ENCODE measurements at places on chromosomes 7 and 10.
A peak's percentile ranks its signal among the peaks of the same experiment; 100 is the strongest.

DNA sequence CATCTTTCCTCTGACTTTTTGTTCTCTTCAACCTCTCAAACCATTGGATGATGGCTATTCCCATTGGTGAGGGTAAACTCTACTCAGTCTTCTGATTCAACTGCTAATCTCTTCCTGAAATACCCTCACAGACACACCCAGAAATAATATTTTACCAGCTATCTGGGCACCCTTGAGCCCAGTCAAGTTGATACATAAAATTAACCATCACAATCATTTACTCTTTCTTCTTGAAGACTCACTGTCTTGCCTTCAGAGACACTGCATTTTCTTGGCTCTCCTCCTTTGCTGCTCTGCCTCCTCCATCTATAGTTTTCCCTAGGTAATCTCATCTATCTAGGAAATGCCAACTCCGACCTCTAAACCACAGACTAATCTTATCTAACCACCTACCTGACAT is 12.6 kb upstream of the PRRT4 start:
- no peak for DNase-seq

DNA sequence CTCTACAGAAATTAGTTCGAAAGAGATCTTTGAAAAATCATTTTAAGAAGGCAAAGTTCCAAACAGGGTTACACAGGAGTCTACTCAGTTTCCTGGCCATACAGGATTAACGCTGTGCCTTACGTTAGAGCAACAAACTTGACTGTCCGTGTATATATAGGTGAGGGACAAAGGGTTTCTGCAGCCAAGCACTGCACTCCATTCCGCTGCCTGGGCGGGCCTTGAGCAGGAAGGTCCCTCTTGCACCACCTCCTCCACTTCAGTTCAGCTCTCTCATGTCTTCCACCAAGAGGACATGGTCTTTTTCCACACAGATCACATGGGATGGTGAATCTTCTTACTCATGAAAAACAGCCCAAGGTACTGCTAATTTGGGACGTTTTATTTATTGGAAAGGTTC is 43.2 kb downstream of the MCMBP start:
- no peak for DNase-seq

GRCh38 chr7:11726794-11727155 is 105.2 kb downstream of the THSD7A start:
- DNase-seq, result no peak

DNA sequence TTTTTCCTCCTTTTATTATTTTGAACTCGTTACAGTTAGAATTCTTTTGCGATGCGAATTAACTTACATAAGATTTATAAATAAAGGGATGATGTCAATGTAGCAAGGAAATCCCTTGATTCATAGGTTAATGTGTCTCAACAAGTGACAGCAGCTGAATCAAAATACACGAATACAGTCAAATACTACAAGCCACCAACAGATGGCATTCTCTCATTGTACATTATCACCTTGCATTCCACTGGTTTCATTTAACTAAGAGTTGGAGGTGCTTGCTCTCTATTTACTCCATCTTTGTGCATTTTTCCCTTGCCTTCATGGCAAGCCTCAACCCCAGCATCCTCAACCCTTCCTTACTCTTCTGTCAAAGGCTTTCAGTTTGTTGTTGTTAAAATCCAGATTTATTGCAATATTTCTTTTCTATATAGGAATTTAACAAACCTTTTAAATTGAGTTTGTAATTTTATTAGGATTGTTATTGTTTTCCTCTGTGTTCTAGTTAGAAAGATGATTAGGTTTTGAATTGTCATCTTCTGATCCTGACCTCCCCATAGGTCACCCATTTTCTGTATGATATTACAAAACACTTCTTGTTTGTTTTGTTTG is 78.3 kb downstream of the SLC25A40 start:
- DNase-seq, result no peak

DNA sequence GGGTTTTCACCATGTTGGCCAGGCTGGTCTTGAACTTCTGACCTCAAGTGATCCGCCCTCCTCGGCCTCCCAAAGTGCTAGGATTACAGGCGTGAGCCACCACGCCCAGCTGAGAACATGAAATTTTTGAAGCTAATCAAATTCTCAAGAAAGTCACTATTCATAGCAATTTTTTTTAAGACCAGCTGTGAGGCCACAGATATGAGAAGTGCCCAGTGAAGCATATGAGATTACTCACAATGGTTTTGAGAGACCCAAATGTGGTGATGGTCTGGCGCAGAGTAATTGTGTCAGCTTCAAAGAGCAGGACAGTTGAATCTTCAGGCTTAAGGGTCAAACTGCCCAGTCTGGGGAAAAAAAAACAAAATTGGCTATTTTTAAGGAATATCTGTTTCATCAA is 16.2 kb downstream of the NCOA4 start:
- no peak for DNase-seq

DNA sequence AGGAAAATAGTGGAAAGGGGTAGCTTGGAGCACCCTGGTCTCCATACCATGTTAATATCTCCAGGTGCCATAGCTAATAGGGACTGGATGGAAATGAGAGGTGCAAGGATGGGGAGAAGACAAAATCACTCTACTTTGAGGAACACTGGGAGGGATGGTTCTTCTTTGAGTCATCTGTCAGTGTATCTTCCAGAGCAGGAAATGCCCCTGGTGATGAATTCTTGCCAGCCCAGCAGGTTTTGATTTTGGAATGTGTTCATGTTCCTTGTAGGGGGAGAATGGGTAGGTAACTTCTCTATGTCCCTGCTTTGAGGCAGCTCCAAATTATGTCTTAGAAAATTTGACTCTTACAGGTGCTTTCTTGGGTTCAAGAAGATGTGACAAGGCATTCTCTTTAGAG is 177.0 kb upstream of the GLI3 start:
- no peak for DNase-seq

- no peak for DNase-seq
These were observed 316.7 kb downstream of the PTPRN2 start for GRCh38 chr7:158270856-158271413.

- no peak for DNase-seq
These were observed 287.6 kb downstream of the LRMDA start for GRCh38 chr10:75718991-75719390.

DNA sequence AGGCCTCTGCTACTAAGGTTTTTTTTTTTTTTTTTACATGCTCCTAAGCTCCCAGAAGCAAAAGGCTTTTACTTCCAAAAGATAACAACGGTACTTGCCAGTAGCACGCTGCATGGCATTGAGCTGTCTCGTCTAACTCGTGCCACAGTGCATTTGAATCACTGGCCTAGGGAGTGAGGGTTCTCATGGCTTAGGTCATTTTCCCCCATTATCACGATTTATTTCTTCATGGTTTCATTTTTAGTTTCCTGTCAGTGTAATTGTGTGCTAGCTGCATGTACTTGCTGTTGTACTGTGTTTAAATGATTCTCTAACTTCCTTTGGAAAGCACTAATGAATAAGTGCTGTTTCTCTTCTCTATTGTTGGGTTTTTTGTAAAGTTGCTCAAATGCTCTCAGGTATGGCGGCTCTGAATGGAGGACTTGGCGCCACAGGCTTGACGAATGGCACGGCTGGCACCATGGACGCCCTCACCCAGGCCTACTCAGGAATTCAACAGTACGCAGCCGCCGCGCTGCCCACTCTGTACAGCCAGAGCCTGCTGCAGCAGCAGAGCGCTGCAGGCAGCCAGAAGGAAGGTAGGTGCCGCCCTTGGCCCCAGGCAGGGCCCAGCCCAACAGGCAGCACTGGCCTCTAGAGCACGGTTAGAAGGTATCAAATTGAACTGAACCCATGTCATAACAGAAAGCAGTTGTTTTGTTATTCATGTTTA is 290.5 kb downstream of the USP6NL start:
- DNase-seq, result peak; percentile 30

DNA sequence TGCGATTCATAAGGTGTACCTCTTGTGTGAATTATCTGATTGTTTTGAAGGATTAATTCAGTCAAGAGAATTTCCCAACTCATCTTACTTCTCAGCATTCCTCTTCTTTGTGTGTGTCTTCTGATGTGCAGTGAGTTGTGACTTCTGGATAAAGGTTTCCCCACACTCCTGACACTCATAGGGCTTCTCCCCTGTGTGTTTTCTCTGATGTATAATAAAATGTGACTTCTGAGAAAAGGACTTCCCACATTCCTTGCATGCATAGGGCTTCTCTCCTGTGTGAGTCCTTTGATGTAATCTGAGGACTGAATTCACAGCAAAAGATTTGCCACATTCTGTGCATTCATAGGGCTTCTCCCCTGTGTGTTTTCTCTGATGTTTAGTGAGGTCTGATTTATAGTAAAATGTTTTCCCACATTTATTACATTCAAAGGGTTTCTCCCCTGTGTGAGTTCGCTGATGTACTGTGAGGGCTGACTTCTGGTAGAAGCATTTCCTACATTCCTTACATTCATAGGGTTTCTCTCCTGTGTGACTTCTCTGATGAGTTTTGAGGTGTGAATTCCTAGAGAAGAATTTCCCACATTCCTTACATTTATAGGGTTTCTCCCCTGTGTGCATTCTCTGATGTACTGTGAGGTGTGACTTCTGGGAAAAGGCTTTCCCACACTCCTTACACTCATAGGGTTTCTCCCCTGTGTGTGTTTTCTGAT is 24.2 kb downstream of the ZNF25 start:
- no peak for DNase-seq

DNA sequence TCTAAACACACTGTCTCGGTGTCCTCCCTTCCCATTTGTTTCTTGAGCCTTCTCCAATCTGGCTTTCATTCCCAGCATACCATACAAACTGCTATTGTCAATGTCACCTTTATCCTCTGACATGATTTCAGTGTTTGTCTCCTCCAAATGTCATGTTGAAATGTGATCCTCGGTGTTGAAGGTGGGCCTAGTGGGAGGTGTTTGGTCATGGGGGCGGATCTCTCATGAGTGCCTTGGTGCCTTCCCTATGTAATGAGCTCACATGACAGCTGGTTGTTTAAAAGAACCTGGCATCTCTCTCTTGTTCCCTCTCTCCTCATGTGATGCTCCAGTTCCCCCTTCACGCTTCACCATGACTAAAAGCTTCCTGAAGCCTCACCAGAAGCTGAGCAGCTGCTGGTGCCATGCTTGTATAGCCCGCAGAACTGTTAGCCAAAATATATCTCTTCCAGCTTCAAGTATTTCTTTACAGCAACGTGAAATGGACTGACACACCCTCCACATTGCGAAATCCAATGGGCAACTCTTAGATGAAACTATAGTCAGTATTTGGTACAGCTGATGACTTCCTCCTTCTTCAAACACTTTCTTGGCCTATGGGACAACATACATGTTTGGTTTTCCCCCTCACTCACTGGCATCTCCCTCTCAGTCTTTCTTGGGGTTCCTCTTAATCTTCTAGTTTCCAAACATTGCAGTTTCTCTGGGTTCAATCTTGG is 27.8 kb downstream of the RNLS start:
- DNase-seq, result no peak

GRCh38 chr7:154676422-154677073 is 326.4 kb downstream of the PAXIP1 start:
- DNase-seq, result no peak

GRCh38 chr10:78761311-78761781 is 307.4 kb upstream of the ZMIZ1 start:
- no peak for DNase-seq

- no peak for DNase-seq
These were observed 67.9 kb upstream of the ANKRD1 start for GRCh38 chr10:90988802-90989201.

DNA sequence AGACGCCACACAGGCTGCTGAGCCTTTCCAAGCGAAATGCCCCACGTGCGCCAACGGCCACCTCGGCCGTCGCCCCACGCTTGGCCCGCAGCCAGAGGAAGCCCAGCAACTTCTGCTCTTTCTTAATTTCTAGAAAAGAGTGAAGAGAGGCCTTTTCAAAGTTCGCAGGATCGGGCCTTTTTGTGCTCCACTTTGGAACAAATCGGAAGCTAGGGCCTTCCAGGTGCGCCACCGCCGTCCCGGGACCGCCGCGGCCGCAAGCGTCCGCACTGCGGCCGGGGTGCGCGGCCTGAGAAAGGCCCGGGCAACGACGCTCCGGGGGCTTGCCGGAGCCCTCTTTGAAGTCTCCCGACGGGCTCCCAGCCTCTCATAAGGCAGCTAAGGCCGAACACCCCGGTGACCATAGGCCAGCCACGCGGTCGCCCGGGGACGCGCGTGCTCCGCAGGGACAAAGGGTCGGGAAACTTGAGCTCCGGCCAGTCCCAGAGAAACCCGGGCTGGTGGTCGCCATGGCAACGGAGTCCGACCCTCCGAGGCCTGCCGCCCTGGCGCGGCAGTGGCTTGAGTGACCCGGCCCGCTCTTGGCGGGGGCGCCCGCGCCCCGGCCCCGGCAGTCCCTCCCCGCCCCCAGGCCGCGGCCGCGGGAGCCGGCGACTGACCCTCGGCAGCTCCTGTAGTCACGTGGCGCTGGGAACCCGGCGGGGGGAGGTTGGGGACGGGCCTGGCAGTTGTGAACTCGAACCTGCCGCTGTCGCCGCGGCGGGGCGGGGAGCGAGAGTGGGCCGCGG is at the start of gene REPIN1:
Gene REPIN1, plus strand, starts transcription at position 727 of the 788 bp plus-strand sequence. CDS start 890 bp downstream, outside the sequence.
- DNase-seq, result peak; percentile 84

- no peak for DNase-seq
These were observed 9.1 kb downstream of the KLF6 start for GRCh38 chr10:3775696-3776551.

DNA sequence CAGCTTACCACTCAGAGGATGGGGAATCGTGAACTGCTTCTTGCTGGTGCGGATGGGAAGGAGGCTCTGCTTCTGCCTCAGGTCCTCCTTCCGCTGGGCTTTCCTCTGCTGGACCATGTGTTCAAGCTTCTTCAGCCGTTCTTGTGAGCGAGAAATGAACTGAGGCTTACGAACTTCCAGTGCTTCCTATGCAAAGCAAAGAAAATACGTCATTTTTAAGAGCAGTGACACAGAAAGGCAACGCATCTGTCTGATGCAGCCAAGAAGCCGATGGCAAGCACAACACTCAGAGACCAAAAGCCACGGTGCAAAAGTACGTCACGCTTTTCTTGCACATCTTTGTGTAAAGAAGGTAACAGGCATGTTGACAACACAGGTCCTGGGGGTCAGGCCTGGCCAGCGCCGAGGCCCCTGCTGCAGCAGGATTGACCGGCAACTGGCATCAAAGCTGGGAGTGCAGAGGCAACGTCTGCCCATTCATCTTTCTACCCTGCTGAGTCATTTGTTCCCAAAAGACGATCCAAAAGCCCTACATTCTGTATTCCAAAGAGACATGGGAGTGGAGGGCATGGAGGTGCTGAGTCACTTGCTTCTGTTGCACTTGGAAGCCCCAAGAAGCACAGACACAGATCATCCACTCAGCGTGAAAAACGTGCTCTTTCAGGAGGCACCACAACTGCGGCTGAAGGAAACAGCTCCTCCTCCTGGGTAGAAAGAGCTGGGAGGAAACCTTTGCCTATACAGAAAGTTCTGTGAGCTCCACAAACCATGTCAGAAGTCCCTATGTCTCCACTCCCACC is 71.0 kb upstream of the ADAM12 start:
- DNase-seq, result no peak

- DNase-seq, result no peak
These were observed 91.7 kb downstream of the RNF216 start for GRCh38 chr7:5689716-5690115.
